ENCODE measurements at places on chromosomes 1 and 21.

DNA sequence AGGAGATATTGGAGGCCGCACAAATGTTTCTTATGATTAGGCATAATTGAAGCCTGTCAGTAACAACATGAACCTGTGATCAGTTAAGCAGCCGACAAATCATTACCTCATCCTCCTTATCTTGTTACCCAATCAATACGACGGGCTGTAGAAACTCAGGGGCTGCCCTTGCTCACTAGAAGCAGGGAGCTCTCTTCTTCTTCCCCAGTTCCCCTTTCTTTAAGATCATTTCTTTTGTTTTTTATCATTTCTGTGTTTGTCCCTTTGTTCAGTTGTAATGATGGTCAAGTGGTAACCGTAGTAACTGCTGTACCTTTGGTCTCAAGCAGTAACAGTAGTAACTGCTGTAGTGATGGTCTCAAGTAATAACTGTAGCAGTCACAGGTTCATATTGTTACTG lies 13.8 kb upstream of the FCGR2A start:
- DNase-seq = no peak

- DNase-seq = no peak
These were observed 55.4 kb upstream of the GRIK3 start for GRCh38 chr1:37089750-37090149.

GRCh38 chr1:41517062-41517438 lies 32.6 kb upstream of the EDN2 start:
- no peak for DNase-seq

GRCh38 chr1:26126321-26127084 lies 14.9 kb downstream of the PDIK1L start:
- DNase-seq = peak; percentile 55

DNA sequence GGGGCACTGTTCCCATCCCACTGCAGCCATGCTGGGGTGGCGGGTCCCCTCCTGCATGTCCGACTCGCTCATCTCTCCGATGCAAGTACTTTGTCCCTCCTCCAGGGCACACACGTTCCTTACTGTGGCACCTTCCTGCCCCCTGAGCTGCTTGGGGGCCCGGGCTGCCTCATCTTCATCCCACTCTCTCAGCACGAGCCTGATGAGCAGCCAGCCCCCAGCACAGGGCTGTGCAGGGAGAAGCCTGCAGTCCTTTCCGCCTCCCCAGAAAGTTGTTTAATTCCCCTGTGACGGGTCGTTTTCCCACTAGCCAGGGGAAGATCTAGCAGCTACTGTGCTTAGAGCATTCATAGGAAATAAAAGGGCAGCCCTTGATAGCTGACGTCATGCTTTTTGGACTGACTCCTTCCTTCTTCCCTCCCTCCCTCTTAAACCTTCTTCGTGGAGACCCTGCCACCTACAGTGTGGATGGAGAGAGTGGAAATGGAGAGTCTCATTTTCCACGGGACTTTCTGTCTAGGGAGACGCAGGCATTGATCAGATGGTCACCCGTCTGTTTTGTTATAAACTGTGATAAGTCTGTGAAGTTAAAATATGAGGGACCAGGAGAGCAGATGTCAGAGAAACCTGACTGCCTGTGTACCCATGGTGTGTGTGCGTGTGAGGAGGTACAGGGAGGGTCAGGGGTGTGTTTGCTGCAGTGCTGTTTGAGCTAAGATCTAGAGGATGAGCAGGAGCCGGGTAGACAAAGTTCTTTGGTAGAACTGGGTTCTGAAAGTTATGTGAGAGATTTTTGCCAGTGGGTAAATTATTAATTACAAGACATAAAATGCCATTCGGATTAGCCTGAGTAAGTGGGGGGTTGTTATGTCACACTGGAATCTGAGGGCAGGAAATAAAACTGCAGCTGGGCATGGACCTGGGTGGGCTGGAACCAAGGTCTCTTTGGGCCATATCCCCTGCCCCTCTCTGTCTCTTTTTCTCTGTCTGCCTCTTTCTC lies 34.3 kb downstream of the GPR137B start:
- DNase-seq = no peak

DNA sequence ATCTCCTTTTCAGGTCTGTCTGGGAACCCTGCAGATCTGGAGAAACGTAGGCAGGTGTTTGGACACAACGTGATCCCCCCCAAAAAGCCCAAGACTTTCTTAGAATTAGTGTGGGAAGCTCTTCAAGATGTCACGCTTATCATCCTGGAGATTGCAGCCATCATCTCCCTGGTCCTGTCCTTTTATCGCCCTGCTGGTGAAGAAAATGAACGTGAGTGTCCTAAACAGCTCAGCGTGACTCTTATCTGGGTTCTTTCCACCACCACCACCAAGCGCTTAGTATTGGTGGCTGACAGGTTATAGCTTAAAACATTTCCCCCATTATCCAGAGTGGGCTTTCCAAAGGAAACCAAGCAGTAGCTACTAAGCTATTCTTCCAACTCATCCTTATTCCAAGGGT lies 66.8 kb upstream of the LAX1 start:
- no peak for DNase-seq

- no peak for DNase-seq
These were observed 374.8 kb downstream of the BRINP3 start for GRCh38 chr1:190102757-190103326.

DNA sequence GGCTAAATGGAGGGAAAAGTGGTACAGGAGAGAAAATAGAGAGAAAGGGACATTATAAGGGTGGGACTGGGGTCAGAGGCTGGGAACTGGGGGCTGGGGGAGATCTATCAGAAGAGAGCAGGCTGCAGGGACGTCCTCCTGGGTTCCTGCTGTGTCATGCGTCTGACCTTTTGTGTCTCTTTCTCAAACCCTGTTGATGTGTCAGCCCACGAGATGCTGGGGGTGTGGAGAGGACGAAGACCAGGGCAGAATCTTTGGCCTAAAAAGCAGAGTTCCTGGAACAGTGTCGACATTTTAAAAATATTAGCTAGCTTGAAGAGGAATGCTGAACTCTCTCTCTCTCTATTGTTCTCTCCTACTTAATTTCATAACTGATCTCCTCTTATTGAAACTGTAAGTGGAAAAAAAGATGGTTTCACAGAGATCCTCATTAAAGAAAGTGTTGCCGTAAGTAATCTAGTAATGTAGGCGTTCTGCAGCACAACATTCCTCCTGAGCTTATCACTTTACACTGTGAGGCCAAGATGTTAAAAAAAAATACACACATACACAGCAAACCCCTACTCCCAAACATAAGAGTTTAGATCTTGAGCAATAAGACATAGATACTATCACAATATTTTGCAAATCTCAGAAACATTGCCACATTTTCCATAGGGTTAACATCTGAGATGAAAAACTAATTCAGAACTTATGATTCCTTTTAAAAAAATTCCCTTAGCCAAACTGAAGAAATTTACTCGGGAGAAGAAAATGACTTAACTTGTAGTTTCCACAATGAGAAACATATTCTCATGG lies 52.6 kb downstream of the RUNX1 start:
- DNase-seq = no peak

DNA sequence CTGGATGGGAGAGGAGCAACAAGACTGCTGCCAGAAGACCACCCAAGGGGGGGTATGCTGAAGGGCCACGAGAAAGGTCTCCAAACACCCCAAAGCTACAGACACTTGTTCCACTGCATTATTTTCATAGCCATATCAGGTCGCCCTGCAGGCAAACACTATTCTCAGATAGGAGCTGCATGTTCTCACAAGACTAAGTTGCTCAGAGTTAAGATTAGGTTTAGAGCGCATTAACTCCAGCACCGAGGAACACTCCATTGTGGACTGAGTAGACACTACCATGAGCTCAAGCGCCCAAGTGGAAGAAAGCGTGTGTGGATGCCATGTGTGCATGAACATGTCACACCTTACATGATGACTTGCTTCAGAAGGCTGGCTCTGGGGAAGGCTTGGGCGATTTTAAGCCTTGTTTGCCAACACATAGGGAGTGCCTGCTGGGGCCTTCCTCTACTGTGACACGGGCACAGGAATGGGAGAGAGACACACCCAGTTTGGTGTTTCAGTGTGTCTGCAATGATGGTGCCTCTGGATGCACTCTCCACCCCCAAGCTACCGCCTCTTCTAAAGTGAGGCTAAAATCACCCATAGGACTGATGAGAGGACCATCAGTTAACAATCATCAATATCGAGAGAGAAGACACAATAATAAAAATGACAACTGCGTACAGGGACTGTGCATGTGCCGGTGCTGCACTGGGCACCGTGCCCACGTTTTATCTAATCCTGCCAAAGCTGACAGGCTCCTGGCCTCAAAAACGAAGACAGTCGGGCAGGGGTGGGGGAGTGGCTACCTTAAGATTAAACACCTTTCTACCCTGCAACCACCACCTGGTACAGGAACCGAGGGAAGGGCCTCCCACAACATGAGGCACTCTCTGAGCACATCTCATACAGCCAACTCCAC lies 34.9 kb downstream of the SSBP3 start:
- DNase-seq = no peak

- DNase-seq = no peak
These were observed 86.7 kb upstream of the BCL10 start for GRCh38 chr1:85363092-85363491.

GRCh38 chr1:231232870-231233734 lies 7.9 kb upstream of the GNPAT start:
- no peak for DNase-seq

GRCh38 chr21:15732290-15732995 lies 2.7 kb downstream of the USP25 start:
- peak; percentile 70 for DNase-seq

- DNase-seq = no peak
These were observed 35.4 kb downstream of the AK2 start for GRCh38 chr1:33001282-33001681.

GRCh38 chr1:53642215-53642555 lies 96.8 kb downstream of the GLIS1 start:
- DNase-seq = no peak

DNA sequence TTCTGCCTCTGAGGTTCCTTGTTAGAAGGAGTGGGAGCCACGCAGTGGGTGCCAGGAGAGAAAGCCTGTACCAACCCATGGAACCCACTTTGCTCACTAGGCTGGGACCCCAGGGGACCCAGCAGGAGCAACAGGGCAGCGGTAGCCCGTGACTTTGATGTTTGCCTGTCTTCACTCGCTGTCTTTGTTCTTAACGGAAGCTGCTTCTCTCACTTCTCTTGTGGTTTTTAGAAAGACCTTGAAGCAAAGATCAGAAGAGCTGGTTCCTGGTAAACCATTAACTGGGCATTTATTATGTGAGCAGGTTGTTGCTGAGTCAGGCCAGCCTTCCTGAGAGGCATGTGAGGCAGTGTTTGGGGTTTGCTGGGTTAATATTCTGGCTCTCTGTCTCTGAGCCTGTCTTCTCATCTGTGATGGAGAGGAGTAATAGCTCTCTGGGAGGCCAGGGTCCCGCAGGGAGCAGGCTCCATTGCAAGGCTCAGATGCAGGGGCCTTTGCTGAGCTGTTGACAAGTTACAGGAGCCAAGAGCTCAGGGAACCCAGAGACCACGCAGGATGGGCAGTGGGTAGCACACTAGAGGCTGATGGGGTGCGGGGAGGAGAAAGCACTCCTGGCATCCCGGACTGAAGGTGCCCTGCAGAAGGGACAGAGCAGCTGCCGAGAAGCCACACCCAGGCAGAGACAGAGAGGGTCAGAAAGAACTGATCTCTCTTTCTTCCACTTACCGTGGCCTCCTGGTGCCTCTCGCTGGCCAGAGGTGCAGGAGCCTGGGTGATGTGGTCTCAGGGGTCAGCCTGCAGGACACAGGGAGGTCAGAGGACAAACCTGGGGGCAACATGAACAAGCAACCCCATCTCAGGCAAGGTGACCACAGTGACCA lies 367.5 kb upstream of the C1orf174 start:
- DNase-seq = no peak

DNA sequence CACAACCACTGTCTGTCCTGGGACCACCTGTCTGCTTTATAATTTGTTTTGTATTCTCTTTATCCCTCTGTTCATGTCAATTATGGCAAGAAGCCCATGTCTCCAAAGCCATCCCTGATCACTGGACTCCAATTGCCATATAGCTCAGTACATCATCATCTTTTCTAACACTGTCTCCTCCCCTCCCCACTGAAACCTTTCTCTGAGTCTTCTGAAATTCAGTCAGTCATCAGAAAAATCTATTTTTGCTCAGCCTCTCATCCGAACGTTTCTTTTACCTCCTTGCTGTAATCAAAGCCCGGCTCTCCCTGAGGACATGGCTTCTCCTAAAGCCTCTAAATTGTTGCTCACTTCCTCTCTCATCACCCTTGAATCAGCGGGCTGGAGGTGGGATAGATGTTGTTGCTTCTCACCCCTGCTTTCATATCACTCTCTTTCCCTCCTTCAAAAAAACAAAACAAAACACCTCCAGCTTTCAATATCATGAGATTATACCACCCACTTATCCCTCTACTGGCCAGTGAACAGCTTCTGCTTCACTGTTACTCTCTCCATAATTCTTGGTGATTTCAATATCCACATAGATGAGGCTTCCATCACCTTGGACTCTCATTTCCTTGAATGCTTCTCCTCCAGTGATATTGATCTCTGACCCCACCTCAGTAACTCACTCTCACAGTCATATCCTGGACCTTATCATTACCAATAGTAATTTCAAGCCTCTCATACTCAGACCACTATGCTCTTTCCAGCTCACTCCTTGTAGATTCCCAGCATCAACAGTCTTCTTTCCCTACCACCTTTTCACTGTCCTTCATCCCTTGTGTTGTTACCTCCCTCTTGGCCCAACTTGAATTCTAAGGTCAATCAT lies 27.8 kb downstream of the RAB3B start:
- no peak for DNase-seq

- no peak for DNase-seq
These were observed 6.5 kb downstream of the LGR6 start for GRCh38 chr1:202200112-202200548.

DNA sequence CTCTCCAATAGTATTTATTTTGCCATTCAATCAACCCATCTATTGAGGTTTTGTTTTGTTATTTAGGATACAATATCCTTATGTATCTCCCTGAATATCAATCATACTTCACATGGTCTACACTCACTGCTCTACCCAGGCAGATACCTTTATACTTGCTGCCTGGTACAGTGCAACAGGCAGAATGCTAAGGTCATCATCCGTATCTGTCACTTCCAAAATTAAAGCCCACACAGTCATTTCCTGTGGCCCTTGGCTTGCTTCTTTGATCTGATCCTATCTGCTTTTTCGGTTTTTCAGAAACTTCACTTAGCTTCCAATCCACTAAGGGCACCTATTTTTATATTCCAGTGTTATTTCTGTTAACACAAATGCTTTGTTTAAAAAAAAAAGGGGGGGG lies 22.3 kb upstream of the ZZZ3 start:
- no peak for DNase-seq

- no peak for DNase-seq
These were observed 944 bp upstream of the AGO3 start for GRCh38 chr1:35929730-35930592.

DNA sequence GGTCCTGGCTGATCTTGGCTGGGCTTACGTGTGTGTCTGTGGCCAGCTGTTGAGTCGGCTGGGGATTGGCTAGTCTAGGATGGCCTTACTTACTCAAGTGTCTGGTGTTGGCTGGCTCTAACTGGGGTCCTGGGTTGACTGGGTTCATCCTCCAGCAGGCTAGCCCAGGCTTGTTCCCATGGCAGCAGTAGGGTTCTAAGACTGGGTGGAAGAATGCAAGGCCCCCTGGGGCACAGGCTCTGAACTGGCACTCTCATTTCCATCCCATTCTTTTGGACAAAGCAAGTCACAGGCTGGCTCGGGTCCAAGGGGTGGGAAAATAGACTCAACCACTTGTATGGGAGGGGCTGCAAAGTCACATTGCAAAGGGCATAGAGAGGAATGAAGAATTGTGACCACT lies 7.9 kb upstream of the OPRD1 start:
- DNase-seq = no peak

- no peak for DNase-seq
These were observed 221.9 kb upstream of the ADGRL2 start for GRCh38 chr1:81578867-81579266.

Data from GM12864 (cell line).